ENCODE measurements at places on chromosomes 5 and 9.

DNA sequence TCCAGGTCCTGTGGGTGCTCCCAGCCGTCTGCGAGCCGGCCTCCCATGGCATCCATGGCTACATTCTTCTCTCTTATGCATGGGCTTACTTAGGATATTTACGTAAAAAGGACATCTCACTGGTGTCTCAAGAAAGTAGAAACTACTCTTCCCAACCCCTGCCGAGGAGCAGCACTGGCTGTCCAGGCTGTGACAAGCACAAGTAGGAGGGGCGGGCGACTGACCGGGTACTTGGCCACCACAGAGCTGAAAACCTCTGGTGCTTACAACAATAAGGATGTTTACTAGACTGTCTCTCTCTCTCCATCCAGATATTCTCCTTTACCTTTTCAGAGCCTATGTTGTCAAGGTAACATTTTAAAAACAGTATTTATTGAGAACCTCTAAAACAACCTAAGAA, 56.3 kb upstream of the TBC1D9B start:
- DNase-seq: no peak

DNA sequence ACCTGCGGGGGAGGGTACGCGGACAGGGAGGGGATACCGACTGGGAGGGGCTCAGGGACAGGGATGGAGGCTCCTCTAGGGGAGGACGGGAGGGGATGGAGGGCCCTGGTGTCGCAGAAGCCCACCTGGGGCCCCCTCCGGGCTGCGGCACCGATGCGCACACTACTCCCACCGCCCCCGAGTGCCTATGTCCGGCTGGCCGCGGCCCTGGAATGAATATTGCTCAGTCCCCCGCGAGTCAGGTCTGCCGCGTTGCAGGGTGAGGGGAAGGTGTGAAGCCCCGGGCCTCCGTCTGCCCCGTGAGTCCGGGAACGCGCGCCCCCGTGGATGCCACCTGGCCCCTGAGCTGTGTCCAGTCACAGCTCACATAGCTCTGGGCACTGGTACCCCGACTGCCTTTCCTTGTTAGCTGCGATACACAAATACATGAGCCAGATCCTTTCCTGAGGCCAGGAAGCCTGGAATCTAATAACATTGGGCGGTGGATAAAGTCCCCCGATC, 44.5 kb upstream of the PRSS3 start:
- DNase-seq: no peak

GRCh38 chr5:42377496-42377895, 45.7 kb upstream of the GHR start:
- no peak for DNase-seq

DNA sequence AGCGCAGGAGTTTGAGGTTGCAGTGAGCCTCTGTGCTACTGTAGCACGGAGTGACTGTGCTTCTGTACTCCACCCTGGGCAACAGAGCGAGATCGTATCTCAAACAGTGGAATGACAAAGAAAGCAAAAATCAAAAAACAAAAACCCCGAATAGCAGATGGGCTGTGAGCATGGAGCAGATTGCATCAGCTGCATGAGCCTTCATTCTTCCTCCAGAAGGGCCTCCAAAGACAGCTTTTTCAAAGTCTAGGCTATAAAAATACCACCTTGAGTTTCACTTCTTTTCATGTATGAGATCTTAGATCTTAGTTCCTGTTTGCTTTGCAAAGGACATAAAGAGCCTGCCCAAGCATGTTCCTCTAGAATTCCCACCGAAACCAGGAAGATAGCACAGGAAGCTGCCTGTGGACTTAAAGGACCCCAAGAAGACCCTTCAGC, 15.0 kb upstream of the HSPB3 start:
- no peak for DNase-seq

DNA sequence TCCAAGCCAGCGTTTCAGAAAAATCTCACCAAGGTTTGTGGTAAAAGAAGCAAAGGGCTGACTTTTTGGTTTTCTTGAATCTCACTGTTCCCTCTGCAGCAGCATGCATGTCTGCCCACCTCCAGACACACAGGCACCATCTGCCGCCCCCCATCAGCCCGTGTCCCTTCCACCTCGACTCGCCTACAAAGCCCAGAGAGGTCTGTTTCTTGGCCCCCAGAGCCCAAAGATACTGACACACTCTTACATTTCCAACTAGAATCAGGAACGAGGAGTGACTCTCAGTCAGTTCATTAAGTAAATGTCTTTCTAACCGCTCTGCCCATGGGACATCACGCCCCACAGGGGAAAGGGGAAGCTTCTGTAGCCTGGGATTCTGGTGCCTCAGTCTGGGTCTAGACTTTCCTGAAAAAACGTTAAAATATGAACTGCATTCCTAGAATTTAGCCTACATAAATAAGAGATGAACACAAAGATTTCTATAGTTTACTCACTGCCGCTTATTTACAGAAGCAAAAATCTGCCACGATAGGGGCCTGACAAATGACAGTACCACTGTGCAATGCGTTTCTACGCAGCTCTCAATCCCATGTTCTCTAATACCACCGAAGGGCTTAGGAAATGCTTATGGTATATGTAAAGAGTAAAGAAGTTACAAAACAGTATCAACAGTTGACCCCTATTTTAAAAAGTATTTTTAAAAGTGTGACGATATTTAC, 4.1 kb downstream of the IL4 start:
- DNase-seq: no peak

DNA sequence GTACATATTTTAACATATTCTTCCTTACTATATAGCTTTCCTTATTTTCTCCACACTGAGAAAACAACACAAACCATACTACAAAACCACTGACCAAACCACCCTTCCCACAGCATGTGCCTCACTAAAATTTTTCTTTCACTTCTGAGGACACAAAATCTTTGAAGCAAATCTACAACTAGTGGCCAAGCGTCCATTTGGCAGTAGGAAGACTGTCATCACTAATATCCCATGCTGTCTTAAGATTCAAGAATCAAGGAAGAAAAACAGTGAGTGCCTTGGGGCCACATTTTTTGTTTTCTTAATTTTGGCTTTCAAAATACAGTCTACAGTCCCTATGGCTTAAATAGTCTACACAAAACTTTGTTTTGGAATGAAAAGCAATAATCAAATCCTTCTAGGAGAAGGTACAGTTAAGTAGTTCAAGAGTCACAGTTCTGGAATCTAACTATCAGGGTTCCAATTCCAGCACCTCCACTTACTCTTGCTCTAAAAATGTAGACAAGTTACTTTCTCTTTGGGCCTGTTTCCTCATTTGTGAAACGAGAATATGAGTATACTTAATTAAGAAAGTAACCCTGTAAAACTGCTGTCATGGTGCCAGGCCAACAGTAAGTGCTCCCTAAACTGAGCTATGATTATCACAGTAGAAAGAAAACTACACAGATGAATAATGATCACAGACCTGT, 227.9 kb downstream of the BNC2 start:
- no peak for DNase-seq

DNA sequence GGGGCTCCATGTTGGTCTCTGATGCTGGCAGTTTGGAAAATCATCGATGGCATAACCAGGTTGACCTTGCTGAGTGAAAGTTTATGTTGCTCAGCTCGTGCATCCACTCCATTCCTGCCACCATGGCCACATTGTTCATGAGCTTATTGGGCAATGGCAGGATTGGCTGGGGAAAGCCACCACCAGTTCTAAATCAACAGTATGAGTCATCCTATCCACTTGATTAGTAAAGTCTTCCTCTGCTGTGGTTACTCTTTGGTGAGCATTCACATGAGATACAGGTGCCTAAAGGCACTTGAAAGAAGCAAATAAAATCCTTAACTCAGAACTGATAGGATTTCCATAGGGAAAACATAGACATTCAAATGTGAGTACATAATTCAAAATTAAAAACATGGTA, 131.8 kb upstream of the FBN2 start:
- no peak for DNase-seq

GRCh38 chr9:71357346-71357745, 235.9 kb upstream of the TRPM3 start:
- no peak for DNase-seq

DNA sequence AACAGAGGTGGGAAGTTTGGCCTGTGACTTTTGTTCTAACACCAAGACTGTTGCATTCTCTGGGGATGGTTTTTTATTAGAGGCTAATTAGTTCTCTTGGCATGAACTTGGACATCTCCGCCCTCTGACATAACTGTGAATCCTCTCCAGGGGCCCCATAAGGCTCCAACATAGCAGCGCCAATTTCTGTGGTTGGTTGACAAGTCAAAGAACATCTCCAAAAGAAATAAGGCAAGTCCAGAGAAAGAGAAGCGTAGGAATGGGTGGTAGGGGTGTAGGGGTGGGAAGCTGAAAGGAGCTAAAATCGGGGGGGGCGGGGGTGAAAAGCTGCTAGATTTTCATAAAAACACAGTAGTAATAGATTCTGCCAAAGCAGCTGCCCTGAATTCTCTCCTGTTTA, 81.0 kb upstream of the DAB2 start:
- DNase-seq: no peak

DNA sequence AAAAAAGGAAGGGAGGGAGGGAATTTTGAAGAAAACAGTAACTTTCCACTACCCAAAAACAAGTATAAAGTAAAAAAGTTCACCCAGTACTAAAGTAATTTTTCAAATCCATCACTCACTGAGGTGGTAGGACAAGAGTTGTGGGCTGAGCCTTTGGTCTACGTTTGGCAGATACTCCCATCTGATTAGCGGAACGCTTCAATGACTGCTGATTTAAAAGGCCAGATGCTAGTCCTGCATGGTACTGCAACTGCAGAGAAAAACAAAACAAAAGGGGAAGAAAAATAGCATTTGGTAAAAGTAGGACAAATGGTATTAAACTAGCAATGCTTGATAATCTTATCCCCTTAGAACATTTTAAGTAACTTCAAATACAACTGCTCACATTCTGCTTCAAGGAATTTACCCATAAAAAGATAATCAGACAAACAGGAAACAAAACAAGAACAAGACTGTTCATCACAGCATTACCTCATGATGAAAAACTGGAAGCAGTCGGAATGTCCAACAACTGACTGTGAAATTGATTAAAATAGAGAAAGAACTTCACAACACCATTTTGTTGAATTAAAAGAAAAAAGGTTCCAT, 65.4 kb downstream of the MED27 start:
- no peak for DNase-seq

- DNase-seq: no peak
Measured at GRCh38 chr5:138918686-138919085, 43.6 kb upstream of the LRRTM2 start.

- no peak for DNase-seq
Measured at GRCh38 chr9:1285526-1285925, 235.4 kb downstream of the DMRT2 start.

GRCh38 chr9:132858751-132859150, 19.3 kb downstream of the AK8 start:
- DNase-seq: no peak

GRCh38 chr5:89534331-89534730, 651.3 kb upstream of the MEF2C start:
- no peak for DNase-seq

- DNase-seq: peak; percentile 28
Measured at GRCh38 chr9:109286571-109286977, 34.3 kb downstream of the EPB41L4B start.

- no peak for DNase-seq
Measured at GRCh38 chr5:75558221-75558620, 46.5 kb downstream of the POLK start.

DNA sequence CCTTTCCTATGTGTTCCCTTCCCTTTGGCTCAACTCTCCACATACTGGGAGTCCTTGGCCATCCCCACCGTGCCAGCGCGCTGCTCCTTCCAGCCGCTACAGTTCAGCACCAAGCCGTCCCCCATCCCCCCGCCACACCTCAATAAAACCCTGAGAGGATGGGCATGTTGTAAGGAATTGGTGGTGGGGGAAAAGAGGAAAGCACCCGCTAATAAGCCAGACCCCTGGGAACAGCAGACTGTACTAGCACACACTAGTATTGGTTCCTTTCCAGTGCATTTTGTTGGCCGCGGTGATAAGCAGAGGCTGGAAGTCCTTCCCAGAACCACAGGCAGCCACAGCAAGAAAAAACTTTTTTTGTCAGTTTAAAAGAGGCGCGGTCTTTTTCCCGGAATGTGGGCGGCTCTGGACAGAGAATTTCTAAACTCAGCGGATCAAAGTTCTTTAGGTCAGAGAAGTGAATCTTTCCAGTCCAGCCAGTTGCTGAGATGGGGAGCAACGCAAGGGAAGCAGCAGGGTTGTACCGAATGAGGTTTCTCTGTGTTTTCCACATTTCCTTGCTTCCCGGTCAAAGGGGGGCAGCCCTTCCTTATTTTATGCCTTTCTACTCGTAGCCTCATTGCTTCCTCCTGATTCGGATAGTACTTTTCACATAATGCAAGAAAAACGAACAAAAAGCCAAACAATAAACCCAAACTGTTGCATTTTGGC, 2.1 kb downstream of the CHSY3 start:
- no peak for DNase-seq

All from gastrocnemius medialis (tissue), 4 donors.